ENCODE measurements at places on chromosomes 13 and 19.

GRCh38 chr19:12092956-12093355 lies 28.4 kb downstream of the ZNF844 start:
- DNase-seq: no peak

- DNase-seq: no peak
Measured at GRCh38 chr19:16328824-16329482, 4.3 kb downstream of the KLF2 start.

- DNase-seq: no peak
Measured at GRCh38 chr13:78977311-78977710, 318.4 kb upstream of the OBI1 start.

DNA sequence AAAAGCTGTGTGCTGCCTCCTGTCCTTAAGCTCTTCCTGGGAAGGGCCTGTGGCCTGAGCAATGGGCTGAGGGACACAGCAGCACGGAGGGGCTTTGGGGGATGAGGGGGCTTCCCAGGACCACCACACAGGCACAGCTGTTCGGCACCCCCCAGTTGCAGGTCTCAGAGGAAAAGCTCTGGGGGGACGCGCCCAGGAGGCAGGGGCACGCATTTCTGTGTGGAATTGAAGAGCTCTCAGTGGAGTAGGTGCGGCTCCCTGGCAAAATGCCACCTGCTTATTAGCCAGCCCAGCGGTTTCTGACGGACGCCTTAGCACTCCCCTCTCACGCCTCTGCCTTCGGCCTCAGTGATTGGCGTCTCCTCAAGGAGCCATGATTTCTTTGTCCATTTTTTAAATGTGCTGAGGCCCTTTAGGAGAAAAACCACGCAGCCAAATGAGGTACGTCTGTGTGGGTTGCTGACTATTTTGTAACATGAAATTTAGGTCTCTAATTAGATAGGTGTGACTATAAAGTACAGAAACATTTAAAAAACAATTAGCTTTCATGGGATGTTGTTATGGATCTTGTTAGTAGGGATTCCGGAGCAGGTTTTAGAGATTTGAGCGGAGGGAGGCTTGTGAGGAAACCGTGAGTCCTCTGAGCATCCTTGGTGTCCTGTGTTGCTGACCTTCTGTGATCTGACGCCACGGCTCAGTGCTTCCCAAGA lies 4.0 kb downstream of the MCF2L start:
- DNase-seq: no peak

- no peak for DNase-seq
Measured at GRCh38 chr13:39378306-39378705, 224.7 kb downstream of the LHFPL6 start.

- no peak for DNase-seq
Measured at GRCh38 chr13:103523858-103524257, 457.6 kb upstream of the SLC10A2 start.

- no peak for DNase-seq
Measured at GRCh38 chr19:4730740-4731171, 7.1 kb upstream of the DPP9 start.
